Activated naive CD4-positive, alpha-beta T cell treated with anti-CD3 and anti-CD28 coated beads, Interleukin-2, amount 50 U/mL, for 72 hours (primary cell): ENCODE measurements at places on chromosomes 5 and 9. TPM values are rescaled to one million over a fixed set of nuclear protein-coding genes. Genes with fewer than 3 reads are reported as not detected.

- no peak for DNase-seq
Measured at GRCh38 chr5:54704333-54704732, 186.8 kb downstream of the SNX18 start.

DNA sequence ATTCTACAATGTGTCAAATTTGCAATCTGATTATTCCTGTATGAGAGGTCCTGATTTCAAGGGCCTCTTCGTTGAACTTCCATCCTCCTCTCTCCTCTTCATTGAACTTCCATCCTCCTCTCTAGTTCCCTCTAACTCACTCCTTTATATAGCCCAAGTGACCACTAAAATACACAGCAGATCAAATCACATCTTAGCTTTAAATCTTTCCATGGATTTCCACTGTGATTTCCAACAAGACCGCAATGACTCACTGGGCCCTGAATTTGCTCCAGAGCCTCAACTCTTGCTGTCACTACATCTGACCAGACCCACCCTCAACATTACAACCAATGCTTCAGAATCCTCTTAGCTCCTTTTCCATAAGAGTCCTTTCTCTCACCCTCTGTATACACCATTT lies 59.1 kb upstream of the TMEM252 start:
- DNase-seq = no peak

DNA sequence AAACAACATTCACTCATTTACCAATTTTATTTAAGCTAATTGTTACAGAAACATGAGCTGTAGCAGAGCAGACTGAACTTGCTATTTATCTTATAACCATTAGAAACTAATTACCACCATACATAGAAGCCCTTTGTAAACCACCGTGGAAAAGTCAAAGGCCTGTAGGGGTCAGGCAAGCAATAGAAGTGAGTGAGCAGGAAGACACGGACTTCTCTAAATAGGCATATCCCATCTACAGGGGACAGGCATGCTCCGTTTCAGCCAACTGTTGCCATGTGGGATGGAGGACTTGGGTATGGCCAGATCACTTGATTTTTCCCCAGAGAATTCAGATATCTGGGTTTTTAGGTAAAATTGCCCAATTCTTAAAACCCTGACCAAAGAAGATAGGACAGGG lies 44.8 kb downstream of the PRRC1 start:
- DNase-seq = no peak

GRCh38 chr9:37468620-37469019 lies 3.4 kb upstream of the ZBTB5 start:
- DNase-seq = no peak

GRCh38 chr9:133774799-133775198 lies 36.6 kb upstream of the SARDH start:
- no peak for DNase-seq

DNA sequence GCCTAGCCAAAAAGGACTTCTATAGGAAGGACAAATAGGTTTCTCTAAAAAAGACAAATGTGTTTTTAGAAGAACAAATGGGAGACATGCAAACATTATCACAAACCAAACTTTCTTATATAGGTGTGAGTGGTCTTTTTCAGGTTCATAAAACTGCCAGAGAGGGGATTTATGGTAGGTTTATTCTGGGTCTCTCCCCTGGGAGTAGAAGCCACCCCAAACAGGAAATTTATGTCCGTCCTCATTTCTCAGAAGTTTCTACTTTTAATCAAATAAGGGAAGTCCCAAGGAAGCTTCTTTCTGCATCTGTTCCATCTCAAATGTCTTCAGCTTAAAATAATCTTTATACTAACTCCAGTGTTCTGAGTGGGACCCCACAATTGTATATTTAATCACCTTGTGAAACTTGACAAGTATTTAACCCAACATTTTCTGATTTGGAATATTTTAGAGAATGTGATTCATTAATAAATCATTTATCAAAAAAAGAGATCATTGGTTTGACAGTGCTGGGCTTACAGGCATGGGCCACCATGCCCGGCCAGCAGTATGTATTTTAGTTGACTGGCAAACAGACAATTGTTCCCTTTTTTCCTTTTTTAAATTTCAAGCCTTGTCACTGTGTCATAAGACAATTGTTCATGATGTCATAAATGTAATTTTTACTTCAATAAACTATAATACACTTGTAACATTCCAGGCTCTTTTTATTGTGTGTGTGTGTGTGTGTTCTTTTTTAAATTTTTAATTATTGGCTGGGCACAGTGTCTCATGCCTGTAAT lies 44.6 kb upstream of the GLDC start:
- DNase-seq = no peak

GRCh38 chr5:92470770-92471169 lies 1087.7 kb upstream of the ARRDC3 start:
- no peak for DNase-seq

DNA sequence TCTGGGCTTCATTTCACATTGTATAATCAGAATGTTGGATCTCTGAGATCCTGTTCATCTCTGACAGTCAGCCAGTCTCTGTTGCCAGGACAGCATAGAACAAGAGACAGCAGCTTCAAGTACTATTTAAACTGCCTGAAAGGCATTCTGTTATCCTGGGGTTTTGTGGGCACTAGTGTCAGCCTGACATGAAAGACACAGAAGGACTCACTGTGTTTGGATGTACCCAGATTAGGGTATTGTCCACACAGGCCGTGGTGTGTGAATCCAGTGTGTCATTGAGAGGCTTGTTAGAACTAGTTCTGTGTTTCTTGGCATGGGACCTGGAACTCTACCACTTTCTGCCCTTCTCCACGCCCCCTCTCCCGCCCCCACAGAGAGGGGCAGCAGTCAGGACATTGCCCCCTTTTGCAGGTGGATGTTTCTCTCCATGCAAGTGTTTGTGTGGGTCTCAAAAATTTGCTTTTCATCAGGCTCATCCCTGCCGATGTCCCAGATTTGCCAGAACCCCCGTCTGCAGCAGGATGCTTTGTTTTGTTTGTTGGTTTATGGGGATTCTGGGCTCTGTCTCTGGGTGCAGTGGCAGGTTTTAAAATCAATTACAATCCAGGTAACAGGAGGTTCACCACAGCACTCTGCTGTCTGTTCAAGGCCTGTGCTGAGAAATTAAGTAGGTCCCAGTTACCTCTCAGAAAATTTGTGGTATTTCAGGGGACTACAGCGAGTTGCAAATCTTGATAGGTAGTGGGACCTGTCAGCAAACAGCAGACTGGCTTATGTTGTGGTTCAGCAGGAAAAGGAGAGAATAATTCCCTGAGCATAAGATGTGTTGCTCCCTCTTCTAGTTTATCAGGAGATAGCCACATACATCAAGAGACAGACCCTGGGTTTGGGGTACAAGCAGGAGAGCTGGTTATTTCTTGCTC lies 144.6 kb downstream of the DOCK2 start:
- no peak for DNase-seq

DNA sequence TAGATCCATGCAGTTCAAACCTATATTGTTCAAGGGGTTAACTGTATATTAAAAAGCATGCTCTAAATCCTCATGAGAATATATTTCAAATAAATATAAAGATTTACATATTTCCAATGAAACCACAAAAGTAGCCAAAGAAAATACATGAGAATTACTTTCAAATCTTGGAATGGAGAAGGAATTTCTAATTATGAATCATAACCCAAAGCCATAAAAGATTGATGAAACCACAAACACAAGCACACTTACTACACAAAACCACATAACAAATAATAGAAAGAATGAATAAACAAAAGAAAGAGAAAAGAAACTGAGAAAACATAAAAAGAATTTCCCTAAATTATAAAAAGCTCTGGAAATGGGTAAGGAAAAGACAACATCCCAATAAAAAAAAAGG lies 16.0 kb downstream of the ERP44 start:
- no peak for DNase-seq

GRCh38 chr5:134022333-134022732 lies 17.6 kb upstream of the VDAC1 start:
- no peak for DNase-seq

Gene RASEF
- not detected for total RNA-seq

Gene GABRP
- total RNA-seq = not detected

Gene NUDT2
- total RNA-seq = 42.7 TPM

Gene CHSY3
- not detected for total RNA-seq

Gene PANK3
- total RNA-seq = 41.6 TPM

Gene PNPLA7
- total RNA-seq = 3.7 TPM

Gene PCDHAC2
- not detected for total RNA-seq

Gene FBXL7
- total RNA-seq = not detected

Gene DMRTA1
- total RNA-seq = not detected
